Astrocyte (in vitro differentiated cells and primary cell): ENCODE measurements at places on chromosomes 1 and 21.

DNA sequence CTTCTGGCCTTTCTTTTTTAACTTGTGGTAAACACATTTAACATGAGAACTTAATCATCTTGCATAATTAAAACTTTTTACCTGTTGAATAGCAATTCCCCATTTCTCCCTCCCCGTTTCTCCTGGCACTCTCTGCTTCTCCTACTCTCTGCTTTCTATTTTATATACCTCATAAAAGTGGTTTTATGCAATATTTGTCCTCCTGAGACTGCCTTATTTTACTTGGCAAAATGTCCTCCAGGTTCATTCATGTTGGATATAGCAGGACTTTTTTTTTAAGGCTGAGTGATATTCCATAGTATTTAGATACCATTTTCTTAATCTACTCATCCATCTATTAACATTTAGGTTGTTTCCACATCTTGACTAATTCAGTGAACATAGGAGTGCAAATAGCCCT is 35.0 kb downstream of the BTG3 start:
- DNase-seq = no peak

- DNase-seq = no peak
Observed at GRCh38 chr1:8420318-8420717, 102.4 kb downstream of the SLC45A1 start.

GRCh38 chr1:47487332-47487731 is 49.5 kb downstream of the FOXD2 start:
- DNase-seq = no peak

- DNase-seq = no peak
Observed at GRCh38 chr1:58325866-58326265, 220.7 kb downstream of the OMA1 start.

DNA sequence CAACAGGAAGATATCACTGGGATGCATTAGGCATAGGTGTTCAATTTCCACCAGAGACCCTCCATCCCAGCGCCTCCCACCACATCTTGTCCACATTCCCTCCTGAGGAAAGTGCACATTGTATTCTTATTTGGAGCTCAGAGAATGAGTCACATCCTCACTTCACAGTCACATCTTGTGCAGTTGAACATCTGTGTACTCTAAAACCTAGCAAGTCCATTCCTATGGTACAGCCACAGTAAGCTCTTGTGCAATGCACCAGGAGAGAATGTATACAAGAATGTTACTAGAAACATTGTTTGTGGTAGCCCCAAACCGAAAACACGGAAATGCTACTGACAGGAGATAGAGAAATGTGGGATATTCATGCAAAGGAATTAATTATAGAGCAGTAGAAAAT is 1.6 kb upstream of the KDF1 start:
- DNase-seq = peak; percentile 85

GRCh38 chr1:222928212-222928611 is 113.4 kb downstream of the DISP1 start:
- DNase-seq = peak; percentile 29

DNA sequence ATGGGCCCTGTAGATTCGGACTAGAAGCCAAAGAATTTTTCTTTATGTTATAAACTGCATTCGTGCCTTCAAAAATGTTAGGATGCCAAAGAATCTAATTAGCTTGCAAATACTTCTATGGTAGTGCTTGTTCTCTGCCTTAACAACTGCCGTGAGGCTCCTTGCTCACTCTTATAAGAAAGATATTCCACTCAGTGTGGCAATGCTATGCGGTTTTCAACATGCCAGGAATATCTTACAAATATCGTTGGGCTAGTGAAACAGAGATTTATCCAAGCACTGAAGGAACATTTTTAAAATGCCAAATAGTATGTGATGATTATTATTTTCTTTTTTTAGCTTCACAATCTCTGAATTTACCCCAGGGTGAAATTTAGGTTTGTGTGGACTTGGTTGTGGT is 198.2 kb downstream of the GREM2 start:
- DNase-seq = peak; percentile 53

DNA sequence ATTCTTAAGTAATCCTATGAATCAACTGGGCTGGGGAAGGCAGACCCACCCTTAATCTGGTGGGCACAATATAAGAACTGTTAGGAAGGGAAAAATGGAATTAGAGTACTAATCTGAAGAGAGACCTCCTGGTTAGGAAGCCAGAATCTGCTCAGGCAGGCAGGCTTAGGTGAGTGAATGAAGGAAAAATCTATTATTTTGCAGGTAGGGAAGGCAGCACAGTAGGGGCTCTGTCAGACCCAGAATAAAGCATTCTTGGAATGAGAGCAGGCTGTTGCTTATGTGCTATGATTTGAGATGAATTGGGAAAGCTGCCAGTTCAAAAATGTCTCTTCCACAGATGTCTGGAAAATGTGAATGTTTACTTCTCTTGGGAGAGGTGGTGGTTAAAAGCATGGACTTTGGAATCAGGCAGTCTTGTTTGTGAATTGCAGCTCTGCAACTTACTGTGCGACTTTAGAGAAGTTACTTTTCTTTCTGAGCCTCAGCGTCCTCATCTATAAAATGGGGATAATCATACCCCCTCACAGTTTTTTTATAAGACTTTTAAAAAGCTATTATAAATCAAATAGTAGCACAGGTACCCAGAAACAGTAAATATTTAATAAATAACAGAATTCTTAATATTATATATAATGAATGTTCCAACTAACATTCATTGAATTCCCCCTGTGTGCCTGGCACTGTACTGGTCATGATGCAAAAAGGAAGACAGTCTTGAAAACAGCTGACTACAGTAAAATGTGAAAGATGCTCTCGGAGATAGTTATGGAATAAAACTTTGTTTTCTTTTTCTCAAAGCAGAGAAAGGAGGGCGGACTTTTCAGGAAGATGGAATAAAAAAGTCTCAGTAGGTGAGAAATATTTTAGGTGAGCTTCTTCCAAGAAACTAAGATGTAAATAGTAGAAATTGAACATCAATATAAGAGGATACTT is 15.3 kb upstream of the ZNF644 start:
- no peak for DNase-seq

DNA sequence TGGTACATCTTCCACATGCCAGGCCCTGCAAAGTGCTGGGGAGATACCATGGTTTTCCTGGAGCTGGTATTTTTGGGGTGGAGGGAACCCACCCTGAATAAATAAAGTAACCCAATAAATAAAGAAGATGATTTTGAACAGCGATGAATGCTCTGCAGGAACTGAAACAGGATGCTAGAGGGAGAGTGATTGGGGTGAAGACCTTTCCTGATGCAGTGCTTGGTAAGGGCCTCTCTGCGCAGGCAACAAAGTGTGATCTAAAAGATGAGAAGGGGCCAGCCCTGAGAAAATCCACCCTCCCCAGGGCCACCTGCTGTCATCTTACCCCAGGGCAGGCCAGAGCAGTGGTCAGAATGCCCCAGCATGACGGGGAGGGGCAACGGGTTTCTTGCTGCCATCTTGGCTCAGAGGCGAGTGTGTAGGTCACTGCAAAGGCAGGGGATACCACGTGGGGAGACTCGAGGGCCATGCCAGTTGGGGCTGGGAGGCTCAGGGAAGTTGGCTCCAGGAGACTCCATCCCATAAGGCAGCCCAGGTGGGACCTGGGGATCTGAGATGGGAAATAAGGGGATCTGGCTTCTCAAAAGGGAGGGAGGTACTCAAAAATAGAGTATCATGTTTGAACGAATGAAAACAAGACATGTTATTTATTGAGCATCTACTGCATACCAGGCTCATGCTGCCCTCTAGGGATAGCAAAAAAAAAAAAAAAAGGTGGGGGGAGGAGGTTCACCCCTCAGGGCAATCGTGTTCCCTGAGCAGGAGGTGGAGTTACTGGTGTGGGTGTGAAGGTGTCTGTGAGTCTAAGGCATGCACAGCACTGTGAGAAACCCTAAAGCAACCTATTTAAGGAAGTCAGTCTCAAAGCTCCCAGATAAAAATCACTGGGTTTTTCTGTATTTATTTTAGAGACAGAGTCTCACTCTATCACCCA is 2.8 kb downstream of the SRARP start:
- DNase-seq = no peak

GRCh38 chr1:159890390-159890789 is 9.6 kb downstream of the CFAP45 start:
- no peak for DNase-seq

GRCh38 chr1:39795651-39796050 is 7.0 kb upstream of the BMP8B start:
- no peak for DNase-seq

- no peak for DNase-seq
Observed at GRCh38 chr1:103497404-103497803, 28.1 kb upstream of the RNPC3 start.

DNA sequence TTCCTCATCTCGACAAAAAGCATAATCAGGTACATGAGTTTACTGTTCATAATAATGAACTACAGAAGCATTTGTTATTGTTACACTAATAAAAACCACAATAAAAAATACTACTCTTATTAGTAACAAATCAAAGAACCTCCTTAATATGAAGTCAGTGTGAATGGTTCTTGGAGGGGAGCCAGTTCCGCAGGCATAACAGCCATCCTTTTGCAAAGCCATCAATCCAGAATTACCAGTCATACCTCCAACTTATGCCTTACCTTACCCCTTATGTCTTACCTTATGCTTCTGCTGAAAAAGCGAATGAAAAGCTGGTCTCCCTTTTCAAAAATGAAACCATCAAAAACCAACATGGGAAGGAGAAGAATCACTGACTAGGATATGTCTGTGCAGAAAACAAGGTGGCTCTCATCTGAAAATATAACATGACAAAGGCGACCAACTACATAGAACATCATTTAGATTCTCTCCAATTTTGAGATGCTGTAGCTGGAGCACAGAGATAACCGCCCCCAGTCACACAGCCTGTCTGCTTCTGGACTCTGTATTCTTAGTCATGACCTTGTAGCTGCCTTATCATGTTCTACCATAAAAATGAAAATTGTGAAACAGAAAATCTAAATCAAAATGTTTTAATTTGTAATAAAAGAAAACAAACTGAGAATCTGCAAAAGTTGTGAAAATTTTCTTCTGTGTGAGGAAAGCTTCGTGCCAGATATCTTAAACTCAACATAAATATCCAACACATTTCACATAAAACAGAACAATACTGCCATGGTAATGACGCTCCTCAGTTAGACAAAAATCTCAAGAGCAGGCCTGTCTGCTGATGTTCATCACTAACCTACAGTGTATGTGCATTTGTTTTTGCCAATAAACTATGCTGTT is 438.2 kb downstream of the SMYD3 start:
- no peak for DNase-seq

DNA sequence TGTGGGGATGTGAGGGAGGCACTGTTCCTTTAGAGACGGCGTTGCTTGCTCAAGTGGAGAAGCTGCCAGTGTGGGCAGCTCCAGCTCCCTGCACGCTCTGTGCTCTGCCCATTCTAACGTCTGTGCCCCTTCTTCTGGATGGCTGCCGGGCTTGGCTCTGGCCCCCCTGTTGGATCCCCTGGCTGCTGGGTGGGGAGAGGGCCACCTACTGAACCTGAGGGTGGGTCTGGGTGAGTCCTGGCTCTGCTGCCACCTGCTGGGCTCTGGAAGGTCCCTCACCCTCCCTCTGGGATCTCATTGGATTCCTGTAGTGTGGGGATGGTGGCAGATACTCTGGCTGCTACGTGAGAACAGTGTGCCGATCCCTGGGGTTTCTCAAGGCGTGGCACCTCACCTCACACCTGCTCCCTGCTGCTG is 5.0 kb downstream of the PFKL start:
- DNase-seq = peak; percentile 12

GRCh38 chr1:121408354-121408753 is 223.6 kb downstream of the SRGAP2C start:
- DNase-seq = no peak

DNA sequence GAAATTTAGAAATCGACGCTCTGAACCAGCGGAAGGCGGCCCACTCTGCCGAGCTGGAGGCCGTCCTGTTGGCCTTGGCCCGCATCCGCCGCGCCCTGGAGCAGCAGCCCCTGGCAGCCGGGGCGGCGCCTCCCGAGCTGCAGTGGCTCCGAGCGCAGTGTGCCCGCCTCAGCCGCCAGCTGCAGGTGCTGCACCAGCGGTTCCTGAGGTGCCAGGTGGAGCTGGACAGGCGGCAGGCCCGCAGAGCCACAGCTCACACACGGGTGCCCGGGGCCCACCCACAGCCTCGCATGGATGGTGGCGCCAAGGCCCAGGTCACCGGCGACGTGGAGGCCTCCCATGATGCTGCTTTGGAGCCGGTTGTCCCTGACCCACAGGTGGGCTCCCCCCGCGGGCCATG is 47.0 kb upstream of the DIP2A start:
- no peak for DNase-seq

DNA sequence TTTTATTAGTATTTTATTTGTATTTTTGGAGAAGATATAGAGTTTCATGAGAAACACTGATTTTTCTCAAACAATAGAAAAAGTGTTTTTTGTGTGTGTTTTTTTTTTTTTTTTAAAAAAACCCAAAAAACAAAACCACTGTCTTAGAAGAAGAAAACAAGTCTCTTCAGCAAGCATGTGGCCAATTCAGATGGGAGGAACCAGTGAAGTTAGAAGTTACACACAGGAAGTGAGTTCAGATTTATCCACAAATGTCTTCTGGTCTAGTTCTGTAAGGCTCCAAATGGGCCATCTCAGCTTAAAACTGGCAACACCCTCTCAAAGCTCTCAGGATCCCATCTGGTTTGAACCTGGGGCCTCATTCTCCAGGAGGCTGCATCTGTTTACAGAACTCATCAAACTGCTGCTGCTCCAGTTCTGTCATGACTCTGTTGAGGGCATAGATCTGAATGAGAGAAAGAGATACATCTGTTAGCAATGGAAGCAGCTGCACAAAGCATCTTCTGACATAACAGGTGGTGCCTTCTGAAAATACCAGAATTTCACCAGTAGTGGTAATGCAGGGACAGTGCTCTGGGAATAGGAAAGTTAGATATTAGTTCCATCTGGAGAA is 9.8 kb upstream of the ERMAP start:
- no peak for DNase-seq

- DNase-seq = peak; percentile 57
Observed at GRCh38 chr1:92277105-92277723, 21.6 kb downstream of the GLMN start.

DNA sequence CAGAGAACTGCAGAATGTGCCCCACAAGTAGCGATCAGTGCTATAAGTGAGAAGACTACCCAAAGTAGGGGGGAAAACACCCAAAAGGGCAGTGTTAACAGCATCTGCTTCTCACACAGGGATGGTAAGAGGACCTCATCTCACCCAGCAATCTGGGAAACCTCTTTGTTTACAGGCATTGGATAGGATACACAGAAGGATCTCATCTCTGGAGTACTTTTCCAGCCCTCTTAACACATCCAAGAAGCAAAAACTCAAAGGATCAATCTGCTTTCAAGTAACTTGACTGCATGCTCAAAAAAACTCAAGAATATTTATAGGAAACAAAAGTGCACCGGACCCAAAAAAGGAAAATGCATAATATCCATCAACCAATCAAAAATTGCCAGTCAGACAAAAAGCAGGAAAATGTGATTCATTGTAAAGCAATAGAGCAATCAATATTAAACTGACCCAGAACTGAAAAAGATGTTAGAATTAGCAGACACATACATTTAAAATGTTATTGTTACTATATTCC is 311.0 kb upstream of the CXADR start:
- DNase-seq = no peak

- no peak for DNase-seq
Observed at GRCh38 chr1:30452925-30453324, 270.5 kb downstream of the MATN1 start.
